ENCODE measurements at places on chromosomes 11 and 22. TPM values are rescaled to one million over a fixed set of nuclear protein-coding genes. Genes with fewer than 3 reads are reported as not detected.

DNA sequence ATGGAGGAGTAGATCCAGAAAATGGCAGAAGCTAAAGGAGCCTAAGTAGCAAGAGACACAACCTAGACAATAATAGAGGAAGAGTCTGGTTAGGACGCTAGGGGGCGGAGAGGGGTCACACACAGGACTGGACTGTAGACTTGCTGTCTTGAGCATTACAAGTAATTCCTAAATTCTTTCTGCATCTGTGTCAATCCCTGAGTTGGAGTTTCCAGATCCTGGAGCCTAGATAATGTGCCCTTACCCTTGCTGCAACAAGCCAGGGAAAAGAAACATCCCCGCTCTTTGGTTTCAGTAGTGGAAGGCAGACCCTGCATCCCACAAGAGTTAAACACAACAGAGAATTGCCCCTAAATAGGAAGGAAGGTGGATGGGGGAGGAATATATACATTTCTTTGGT is 14.9 kb upstream of the CCDC73 start:
- no peak for DNase-seq

GRCh38 chr11:66068154-66068821 is 1.8 kb upstream of the PACS1 start:
- DNase-seq = no peak

GRCh38 chr11:19785265-19785664 is 72.6 kb downstream of the NAV2 start:
- DNase-seq = no peak

DNA sequence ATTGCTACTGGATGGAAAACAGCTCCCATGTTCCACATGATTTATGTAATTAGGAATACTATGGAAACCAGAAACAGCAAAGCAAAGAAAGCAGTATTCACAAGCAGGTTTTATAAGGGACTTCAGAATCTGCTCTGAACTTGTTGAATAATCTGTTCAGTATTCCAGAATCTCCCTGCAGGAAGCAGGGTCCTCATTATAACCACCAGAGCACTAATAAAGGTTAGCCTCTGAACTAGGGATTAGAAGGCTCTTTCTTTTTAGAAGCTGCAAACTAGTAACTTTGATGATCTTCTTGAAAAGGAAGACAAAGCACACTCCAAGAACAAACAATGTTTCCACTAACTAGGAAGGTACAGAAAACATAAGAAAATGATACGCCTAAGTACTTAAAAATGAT is 125.8 kb downstream of the DCDC1 start:
- no peak for DNase-seq

GRCh38 chr11:46280706-46281105 is 3.2 kb downstream of the CREB3L1 start:
- no peak for DNase-seq

- no peak for DNase-seq
Measured at GRCh38 chr22:27845644-27846043, 44.1 kb upstream of the MN1 start.

DNA sequence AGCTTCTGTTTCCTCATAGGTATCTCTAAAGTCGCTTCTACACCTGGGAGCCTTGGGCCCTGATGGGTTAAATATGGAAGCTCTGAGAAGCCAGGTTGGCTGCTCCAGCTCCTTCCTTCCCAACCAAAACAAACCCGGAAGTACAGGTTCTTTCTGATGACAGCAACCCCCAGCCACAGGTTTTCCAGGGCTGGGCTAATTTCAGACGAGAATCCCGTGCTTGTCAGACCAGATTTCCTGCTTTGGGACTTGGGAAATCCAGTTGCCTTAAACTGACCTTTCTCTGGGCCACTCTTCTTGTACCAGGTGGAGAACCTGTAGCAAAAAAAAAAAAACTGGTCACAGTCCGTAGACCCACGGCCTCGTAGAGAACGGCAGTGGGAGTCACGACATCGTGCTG is 51.9 kb downstream of the RBX1 start:
- DNase-seq = no peak

- DNase-seq = no peak
Measured at GRCh38 chr11:23644443-23644842, 784.2 kb upstream of the CCDC179 start.

The TIMP3 gene
- 394 TPM for total RNA-seq

DNA sequence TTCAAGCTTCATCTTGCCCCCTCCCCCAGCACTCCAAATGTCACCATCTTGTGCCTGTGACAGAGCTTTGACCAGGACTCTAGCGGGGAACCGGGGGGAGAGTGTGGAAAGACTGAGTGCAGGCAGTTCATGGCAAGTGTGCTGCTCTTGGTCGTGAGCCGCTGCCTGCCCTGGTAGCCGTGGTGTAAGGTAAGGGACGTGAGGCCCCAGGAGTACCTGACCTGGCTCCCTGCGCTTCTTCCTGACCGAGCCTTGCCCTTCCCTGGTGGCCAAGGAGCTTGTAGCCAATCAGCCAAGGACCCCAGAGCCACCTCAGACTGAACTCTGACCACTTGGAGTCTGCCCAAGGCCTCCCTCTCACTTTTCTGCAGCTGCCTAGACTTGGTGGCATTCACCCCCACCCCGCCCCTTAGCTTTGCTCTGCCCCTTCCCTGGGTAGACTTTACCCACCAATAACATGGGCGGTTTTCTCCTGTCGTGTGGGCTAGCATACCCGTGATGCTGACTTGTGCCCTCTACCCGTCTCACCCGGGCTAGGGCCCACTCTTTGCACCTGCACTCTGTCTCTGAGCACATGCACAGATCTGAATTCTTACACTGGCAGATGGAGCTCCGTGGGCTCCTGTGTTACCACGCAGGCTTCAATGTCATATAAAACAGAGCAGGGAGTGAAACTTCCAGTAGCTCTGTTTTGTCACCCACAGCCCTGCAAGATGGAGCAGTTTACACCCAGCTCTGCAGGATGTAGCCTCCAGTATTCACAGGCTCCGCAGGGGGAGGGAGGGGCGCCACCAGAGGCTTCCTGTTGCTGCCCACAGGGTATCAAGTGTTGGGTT is 1.5 kb downstream of the DGKZ start:
- DNase-seq = no peak

DNA sequence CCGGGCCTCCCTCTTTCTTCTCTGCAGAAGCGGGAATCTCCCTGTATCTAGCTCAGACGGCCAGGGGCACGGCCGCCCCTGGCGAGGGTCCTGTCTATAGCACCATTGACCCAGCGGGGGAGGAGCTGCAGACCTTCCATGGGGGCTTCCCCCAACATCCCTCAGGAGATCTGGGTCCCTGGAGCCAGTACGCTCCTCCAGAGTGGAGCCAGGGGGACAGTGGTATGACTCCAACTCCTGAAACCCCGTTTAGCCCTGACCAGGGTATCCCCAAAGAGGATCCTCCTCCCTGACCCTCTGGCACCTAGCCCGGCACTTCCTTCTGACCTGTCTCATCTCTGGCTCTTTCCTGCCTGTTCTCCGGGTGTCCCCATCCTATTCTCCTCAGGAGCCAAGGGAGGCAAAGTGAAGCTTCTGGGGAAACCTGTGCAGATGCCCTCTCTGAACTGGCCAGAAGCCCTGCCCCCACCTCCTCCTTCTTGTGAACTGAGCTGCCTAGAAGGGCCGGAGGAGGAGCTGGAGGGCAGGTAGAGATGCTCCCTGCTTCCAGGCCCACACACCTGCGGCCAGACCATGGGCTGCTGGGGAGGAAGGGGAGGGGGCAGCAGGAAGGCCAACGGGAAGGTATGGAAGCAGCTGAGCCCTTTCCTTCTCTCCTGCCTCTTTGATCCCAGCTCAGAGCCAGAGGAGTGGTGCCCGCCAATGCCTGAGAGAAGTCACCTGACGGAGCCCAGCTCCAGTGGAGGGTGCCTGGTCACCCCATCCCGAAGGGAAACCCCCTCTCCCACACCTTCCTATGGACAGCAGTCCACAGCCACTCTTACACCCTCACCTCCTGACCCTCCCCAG is 12.9 kb downstream of the ROBO3 start:
- DNase-seq = peak; percentile 63

DNA sequence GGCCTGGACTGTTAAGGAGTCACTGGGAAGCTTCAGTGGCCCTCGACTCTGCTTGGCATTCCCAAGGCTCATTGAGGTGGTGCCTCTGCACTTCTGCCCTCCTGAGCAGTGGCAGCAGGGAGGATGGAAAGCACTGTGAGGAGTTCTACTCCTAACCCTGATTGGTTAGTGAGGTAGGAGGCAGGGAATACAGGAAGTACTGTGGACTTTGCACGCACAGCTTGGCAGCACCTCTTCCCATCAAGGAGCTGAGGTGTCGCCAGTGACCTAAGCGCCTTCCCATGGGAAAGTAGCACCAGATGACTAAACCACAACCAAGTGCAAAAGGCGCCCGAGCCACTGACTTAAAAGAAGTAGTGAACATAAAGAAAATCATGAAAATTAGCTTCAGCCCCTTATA is 152.5 kb upstream of the CADM1 start:
- DNase-seq = no peak

- DNase-seq = peak; percentile 88
Measured at GRCh38 chr11:10605941-10606381, 37.5 kb upstream of the LYVE1 start.

- no peak for DNase-seq
Measured at GRCh38 chr11:103581760-103582159, 454.7 kb upstream of the DDI1 start.

The MYO7A gene
- 46.4 TPM for total RNA-seq

The MUC2 gene
- 0.11 TPM for total RNA-seq

DNA sequence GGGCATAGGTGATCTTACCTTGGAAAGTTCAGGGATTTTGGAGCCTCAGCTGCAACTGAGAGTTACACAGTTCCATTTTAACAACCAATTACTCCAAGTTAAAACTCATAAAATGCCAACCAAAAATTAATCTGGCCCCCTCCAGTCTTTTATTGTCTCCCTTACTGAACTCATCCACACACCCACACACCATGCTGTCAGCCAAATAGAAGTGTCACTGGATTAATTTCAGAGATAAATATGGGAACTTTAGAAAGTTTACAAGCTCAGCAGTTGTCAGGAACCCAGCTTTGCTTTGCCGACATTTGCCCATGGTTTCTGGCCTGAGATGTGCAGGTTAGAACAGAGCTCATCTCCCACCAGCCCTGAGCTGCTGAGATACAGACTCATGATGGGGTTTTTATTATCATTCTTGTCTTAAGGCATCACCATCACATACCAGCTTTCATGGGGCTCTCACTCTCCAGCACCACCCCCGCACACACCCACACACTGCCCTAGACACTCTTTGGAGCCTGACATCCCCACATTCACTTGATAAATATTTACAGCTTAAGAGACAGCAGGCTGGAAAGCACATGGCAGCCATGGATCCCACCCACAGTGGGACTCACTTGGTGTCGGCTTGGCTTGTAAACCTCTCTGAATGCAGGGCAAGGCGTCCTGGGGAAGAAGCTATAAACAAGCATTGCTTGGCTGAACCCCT is 23.7 kb upstream of the CTR9 start:
- no peak for DNase-seq
